ENCODE measurements at places on chromosomes 1 and 21.
A peak's percentile ranks its signal among the peaks of the same experiment; 100 is the strongest.

- no peak for DNase-seq
Observed at GRCh38 chr1:89539128-89539527, 14.5 kb downstream of the LRRC8B start.

GRCh38 chr1:198121056-198121826 is 35.6 kb upstream of the NEK7 start:
- no peak for DNase-seq

DNA sequence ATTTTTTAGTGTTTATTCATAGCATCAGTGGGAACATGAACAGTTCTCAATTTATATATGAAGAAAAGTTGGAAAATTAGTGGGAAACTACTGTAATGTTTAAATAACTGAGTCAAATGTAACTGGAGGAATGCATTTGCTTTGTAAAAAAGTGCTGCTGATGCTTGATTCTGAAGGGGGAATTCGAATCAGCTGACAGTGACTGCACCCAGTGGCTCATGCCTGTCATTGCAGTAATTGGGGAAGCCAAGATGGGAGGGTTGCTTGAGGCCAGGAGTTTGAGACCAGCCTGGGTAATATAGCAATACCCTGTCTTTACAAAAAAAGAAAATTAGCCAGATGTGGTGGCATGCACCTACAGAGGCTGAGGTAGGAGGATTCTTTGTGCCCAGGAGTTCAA is 398.4 kb downstream of the ZP4 start:
- DNase-seq, result no peak

- DNase-seq, result peak; percentile 49
Observed at GRCh38 chr1:17335821-17336710, 28.1 kb downstream of the PADI4 start.

DNA sequence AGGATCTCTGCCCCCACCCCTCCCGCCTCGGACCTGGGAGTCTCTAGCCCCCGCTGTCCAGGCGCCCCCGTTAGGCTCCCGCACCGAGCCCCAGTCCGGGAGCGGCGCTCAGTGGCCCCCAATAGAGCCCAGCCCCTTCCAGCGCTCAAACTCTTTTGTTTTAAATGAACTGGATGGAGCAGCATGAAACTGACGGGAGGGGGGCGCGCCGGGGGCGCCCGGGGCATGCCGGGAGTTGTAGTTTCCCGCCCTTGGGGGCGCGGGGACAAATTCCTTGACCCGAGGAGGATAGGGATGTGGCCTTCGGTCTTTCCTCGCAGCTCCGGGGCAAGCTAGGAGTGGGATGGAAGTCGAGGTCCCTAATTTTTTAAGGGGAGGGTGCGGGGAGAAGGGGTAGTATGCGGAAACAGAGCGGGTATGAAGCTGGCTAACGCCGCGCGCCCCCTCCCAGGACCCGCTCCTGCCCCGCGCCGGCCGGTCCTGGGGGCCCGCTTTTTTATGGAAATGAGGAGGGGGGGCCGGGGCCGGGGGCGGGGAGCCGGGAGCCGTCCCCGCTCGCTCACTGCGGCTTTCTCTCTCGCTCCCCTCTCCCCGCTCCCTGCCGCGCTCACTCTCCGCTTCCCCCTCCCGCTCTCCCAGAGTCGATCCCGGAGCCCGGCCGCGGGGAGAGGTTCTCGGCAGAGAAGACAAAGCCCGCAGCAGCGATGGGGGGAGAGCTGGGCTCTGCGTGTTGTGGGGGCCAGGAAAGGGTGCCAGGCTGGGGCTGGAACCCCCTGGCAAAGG is at the start of gene MEX3A:
Gene MEX3A, minus strand, starts transcription at position 157 of the 783 bp plus-strand sequence. CDS start 467 bp downstream, outside the sequence.
- DNase-seq, result peak; percentile 67

DNA sequence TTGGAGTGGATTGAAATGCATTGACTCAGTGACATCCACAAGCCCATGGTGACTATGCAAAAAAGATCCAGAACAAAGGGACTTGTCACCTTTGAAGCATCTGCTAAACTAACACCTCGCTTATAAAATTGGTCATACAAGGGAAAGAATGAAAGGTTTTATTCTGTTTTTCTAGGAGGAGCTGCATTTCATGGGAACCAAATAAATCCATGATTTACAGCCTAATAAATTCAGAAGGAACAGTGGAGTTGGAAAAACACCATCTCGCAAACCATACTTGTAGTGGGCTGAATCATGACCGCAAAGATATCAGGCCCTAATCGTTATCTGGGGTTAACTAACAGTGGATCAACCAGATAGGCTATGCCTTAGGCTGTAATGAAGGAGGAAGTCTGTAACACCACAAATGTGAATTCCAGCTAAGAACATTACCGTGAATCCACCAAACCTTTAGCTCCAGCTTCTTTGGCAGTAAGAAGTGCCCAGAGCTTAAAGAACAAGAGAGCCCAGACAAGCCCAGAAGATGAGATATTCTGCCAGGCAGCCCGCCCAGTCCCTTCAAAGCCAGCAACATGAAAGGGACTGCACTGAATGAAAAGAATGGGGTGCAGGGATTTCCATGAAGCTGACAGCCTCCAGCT is 27.4 kb downstream of the RSPH1 start:
- DNase-seq, result no peak

DNA sequence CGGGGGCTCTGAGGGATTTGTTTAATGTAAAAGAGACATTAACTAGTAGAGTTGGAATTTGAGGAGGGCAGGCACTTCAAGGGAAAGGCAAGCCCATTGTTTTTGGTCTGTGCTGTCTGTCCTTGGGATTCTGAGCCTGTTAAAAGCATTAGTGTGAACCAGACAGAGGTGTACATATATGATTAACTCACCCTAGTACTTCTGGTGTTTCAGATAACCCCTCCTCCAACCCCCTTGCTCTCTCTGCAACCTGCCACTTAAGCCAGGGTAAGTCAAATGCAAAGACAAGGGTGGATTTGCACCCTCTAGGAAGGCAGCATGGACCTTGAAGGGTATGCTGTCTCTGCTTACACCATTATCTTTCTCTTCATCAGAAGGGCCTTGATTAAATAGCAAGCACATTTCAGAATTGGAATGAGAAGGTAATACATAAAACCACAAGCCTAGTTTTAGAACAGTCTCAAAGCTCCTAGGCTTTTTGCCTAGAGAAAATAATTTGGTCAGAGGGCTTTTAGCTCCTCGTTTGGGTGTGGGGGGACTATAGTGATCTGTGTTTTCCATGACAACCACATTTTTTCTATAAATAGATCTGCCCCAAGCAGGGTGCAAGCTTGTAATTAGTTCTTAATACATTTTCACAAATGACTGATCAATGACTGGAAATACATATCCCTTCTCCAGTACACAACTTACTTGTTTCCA is 120.7 kb upstream of the SGIP1 start:
- no peak for DNase-seq

DNA sequence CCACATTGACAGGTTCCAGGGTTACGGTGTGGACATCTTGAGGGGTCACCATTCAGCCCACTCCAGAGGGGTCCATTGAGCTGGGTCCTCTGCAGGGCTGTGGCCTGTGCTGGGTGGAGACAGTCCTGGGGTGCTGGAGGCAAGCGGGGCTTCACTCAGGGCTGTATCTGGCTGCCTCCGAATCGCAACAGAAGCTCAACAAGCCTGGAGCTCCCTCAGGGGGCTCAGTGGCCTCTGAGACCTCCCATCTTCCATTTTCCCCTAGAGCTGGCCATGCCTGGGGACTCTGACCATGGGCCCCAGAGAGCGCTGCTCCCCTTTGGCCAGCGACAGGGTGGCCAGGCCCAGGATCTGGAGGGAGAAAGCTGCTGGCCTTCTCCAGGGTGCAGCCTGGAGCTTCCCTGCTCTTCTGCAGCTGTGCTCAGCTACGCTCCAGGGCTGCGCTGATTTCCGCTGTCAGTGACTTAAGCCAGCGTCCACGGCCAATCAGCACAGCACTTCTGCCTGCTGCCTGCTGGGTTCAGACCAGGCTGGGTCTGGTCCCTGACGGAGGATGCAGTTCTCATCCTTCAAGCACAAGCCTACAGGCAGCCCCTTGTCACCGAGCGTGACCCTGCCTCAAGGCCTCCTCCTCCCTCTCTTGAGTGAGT is 45.0 kb upstream of the ADARB1 start:
- no peak for DNase-seq

- DNase-seq, result no peak
Observed at GRCh38 chr1:67684526-67685066, 405 bp upstream of the GADD45A start.

DNA sequence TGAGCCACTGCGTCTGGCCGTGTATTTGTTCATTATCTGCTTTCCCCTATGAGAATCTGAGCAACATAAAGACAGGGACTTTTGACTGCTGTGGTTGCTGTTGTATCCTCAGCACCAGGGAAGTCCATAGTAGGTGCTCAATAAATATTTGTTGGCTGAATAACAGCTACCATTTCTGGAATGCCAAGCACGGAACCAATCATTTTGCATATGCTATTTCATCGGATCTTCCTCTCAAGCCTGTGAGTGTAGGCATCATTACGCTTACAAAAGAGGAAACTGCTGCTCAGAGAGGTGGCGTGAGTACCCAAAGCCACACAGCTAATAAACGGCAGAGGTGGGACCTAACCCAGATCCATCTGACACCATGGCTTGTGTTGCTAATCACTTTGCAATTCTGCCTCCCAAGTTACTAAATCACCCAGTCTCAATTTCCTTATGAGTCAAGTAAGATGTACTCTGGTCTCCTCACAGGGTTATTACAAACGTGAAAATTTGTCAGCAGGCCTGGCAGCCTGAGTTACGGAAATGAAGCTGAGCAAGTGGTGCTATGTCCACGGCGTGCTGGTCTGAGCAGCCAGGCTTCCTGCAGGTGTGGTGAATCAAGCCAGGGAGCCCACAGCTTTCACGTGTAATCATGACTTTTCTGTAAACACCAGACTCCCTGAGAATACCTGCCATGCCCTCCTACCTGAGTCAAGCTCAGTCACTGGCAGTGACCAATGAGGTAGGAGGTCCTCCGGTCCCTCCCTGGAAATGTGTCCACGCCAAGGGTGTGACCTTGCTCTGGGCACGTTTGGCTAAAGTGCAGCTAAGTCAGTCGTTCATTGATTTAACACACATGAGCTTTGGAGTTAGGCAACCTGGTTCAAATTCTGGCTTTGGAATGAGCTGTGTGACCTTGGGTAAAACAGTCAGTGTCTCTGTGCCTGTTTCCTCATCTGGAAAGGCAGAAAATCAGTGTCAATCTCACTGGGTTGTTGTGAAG is 4.8 kb upstream of the RHCE start:
- DNase-seq, result no peak

Measured in NCI-H1930 (cell line).